Vagina (tissue), 2 donors: ENCODE measurements at places on chromosomes 16 and 17.

- no peak for DNase-seq
Observed at GRCh38 chr16:67528870-67529581, 397 bp downstream of the RIPOR1 start.

- DNase-seq = no peak
Observed at GRCh38 chr17:34411646-34412421, 48.8 kb upstream of the CCL1 start.

DNA sequence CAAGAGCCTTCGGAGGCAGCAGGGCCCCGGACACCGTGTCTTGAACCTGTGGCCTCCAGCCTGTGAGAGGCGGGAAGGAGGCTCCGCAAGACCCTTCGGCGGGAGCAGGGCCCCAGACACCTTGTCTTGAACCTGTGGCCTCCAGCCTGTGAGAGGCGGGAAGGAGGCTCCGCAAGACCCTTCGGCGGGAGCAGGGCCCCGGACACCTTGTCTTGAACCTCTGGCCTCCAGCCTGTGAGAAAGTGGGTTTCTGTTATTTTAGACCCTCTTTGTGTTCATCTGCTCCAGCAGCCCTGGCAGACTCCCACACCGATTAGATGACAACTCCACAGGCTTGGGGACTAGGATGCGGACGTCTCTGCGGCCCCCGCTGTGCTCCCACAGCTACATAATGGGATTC, 30.0 kb downstream of the FBXO31 start:
- no peak for DNase-seq

- DNase-seq = no peak
Observed at GRCh38 chr16:16909126-16909525, 530.2 kb downstream of the NPIPA7 start.

DNA sequence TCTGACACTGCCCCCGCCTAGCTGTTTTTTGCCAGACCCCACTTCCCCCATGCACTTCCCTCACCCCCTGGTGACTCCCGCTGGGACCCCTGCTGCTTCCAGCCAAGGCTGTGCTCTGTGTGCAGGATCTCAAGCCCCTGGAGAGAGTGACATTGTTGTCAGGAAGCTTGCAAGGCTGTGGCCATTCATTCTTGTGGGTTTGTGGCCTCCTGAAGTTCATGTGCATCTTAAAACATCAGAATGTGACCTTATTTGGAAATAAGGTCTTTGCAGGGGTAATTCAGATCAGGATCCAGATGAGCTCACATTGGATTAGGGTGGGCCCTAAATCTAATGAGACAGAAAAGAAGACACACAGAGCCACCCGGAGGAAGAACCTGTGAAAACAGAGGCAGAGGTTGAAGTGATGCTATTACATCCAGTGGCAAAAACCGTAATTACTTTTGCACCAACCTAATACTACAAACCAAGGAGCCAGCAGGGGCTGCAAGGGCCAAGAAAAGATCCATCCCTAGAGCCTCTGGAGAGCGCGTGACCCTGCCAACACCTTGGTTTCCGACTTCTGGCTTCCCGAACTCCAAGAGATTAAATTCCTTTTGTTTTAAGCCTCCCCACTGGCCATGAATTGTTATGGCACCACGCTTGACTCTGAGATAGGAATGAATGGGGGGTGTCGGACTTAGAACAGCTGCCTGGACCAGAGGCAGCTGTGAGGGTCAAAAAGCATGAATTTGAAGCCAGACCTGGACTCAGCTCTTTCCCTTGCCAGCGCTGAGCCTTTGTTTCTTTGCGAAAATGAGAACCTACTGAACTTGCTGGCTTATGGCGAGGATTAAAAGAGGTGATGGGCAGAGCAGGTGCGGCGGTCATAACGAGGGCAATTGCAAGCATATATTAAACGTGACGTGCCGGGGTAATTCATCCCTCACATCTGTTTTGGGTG, 75.5 kb downstream of the BMERB1 start:
- DNase-seq = no peak

DNA sequence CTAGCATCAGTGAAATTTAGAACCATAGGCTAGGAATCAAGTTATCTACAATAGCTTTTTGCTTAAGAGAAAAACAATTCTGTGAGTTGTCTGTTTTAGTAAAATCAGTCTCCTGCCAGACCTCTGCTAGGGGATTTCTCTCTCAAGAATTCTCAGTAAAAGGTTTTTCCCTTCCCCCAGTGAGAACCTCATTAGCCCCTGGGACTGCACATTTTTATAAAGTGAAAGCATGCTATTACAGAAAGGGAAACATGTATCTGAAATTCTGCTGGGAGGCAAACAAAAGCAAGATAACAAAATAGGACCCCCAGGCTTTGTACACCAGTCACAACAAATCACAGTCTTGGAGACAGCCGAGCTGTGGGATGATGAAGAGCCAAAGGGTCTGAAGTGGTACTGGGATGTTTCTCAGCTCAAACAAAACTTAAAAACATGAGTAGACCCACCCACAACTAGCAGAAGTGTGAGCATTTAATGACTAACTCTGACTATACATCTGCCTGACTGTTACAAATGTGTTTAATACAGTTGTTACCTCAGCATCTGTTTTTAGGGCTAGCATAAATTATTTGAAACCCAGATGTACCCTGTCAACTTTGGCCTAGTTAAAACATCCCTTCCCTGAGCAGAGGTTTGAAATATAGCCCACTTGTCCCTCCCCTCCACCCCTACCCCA, 20.0 kb upstream of the GLG1 start:
- DNase-seq = no peak

DNA sequence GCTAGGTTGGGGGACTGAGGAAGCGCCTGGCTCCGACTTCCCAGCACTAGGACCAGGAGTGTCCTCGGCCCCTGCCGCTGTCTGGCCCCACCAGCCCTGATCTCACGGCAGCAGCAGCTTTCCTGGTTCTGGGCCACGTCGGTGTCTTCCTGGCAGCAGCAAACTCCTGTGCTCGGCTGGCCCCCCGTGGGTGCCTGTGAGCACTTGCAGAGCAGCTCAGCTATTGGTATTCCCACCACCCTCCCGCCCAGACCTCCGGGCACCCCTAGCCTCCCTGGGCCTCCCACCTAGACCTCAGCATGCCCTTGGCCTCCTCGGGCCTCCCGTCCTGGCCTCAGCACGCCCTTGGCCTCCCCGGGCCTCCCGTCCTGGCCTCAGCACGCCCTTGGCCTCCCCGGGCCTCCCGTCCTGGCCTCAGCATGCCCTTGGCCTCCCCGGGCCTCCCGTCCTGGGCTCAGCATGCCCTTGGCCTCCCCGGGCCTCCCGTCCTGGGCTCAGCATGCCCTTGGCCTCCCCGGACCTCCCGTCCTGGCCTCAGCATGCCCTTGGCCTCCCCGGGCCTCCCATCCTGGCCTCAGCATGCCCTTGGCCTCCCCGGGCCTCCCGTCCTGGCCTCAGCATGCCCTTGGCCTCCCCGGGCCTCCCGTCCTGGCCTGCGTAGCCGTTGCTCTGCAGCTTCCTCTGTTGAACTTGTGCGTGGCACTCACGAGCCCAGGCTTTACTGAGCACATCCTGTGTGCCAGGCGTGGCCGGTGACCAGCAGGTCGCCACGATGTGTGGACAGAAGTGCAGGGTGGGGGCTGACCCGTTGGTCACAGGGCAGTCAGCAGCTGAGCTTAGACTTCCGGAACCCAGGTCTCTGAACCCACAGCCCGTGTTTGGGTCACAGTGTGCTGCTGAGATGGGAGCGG, 51.8 kb upstream of the ACSF3 start:
- DNase-seq = no peak

DNA sequence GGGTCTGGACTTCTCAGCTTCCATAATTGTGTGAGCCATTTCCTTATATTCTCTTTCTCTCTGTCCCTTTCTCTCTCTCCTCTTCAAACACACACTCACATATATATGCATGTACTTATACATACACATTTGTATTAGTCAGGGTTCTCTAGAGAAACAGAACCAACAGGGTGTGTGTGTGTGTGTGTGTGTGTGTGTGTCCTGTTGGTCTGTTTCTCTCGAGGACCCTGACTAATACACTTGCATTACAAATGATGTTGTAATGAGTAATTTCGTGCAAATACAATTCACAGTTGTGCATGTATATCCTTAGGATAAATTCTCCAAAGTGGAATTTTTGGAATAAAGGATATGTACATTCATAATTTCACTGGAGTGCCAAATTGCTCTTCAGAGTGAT, 115.3 kb downstream of the NPIPB5 start:
- no peak for DNase-seq

DNA sequence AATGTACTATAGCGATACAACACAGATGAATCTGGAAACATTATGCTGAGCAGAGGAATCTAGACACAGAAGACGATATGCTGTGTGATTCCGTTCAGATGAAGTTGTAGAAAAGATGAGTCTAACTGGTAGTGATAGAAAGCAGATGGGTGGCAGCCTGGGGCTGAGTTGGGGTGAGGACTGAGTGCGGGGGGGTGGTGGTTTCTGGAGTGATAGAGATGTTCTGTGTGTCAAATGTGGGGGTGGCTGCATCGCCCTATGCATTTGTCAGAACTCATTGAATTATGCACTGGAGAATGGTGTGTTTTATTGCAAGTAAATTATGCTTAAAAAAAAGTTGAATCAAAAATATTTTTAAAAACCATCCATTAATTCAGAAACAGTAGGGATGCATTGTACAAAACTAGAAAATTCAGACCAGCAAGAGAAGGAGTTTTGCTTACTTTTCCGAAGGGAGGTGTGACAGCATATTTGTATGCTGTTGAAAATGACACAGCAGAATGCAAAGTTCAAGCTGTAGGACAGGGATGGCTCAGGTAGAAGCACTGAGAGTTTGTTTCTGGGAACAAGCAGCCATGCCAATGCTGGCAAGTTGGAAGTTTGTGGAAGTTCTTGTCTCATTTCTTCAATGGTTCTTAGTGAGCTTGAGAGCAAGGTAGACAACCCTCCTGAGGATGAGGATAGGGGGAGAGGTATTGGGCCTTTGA, 13.0 kb upstream of the DRG2 start:
- DNase-seq = no peak

- no peak for DNase-seq
Observed at GRCh38 chr17:2936771-2937321, 126.6 kb downstream of the OR1D5 start.

DNA sequence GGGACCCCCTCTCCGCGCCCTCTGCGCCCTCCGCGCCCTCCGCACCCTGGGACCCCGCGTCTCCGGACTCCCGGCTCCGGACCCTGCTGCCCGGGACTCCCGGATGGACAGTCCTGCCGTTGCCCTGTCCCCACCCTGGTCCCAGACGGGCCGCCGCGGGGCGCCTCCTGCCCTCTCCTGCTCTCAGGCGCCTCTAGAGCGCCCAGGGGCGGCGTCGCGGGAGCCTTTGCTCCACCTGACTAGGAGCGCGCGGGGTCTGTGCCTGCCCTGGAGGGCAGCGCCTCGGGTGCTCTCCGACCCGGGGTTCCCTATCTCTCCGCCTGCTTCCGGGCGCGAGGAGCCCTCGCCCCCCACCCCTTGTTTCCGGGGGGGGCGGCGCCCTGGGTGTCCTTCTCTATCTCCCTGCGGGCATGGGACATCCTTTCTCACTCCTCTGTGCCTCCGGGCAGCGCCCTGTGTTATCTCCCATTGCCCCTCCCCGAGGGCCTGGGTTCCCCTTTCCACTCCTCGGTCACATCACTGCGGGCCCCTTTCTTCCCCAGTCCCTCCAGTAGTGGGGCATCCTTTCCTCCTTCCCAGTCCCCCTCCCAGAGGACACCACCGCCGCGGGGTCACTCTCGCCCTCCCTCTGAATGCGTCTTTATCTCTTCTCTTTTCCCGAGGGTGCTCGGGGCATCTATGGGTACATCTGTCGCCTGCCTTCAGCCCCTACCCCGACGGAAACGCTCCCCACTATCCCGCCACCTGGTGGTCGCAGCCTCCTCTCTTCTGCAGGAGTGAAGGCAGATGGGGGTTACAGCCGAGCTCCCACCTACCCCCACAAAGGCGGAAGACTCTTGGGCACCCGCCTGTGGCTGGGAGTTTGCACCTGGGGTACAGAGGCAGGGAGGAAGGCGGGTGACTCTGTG, 875 bp downstream of the PRKCB start:
- no peak for DNase-seq

DNA sequence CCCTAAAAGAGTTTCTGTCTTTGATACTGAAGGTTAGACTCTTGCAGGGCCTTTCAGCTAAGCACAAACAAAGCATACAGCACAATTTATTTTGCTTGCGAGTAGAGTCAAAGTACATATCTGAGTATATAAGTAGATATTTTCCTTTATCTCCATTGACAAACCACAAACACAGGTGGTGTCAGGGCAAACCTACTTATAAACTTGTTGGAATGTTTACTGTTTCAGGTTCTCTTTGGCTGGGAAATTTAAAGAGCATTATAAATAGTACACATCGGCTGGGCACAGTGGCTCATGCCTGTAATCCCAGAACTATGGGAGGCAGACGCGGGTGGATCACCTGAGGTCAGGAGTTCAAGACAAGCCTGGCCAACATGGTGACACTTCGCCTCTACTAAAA, 442.6 kb upstream of the PSMD7 start:
- no peak for DNase-seq

DNA sequence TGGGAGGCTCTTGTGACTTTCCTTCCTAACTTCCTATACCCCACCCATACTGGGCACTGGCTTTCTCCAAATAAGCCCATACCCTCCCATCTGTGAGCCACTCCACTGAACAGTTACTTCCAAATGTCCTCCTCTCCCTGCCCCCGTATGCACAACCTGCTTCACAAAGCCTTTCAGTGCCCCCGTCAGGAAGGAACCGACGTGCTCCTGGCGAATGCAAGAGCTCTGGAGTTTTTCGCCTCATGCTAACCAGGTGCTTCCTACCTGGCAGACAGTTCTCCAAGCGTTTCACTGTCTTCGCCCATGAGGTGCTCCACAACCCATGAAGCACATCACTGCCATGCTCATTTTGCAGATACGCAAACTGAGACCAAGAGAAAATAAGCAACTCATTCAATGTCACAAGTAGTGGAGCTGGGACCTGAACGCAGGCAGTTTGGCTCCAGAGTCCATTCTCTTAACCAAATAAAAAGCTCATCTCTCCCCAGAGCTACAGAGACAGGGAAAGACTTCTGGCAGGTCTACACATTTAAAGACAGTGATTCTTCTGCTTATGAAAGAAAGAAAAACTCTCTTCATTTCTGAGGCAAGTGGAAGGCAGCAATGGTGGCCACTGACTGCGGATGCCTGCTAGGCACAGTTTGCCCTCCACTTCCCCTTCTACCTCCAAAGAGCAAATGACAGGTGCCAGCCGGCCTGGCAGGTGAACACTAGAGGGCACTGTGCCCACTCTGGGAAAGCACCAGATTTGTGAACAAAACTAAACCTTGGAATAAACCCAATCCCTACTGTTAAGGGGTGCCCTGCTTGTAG, 23.8 kb downstream of the SPHK1 start:
- DNase-seq = no peak

DNA sequence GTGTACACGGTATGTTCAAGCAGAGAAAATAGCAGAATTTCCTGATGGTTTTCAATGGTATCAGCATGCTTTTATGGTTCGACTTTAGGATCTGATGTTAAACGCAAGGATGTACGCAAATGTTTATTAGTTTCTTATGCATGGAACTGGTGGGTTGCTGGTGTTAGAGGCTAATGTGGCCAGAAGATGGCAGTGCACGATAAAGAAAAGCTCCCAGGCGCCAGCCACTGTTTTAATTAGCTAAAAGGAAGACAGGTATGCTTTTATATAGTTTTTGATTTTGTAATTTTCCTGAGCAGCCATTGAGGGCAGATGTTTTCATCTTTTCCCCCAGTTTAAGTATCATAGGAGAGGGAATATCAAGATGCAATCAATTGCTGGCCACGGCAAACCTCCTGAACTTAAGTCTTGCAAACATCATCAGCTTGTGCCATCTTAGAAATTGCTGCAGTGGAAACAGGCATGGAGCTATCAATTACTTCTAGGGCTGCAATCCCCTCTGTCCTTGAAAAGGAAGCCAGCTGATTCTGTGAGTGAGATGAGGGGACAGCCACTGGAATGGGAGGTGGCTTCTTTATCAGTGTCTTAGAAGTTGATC, 648.5 kb upstream of the RBFOX1 start:
- no peak for DNase-seq

GRCh38 chr17:17125136-17126084, 80.7 kb downstream of the PLD6 start:
- DNase-seq = no peak
